NCI-H1436 (cell line): ENCODE measurements at places on chromosomes 2 and 18.

GRCh38 chr18:2049986-2050385 lies 521.3 kb downstream of the METTL4 start:
- DNase-seq, result no peak

- DNase-seq, result no peak
These were observed 324.5 kb upstream of the EPHA4 start for GRCh38 chr2:221896505-221897151.

- no peak for DNase-seq
These were observed 61.0 kb upstream of the EPB41L3 start for GRCh38 chr18:5604778-5605177.

DNA sequence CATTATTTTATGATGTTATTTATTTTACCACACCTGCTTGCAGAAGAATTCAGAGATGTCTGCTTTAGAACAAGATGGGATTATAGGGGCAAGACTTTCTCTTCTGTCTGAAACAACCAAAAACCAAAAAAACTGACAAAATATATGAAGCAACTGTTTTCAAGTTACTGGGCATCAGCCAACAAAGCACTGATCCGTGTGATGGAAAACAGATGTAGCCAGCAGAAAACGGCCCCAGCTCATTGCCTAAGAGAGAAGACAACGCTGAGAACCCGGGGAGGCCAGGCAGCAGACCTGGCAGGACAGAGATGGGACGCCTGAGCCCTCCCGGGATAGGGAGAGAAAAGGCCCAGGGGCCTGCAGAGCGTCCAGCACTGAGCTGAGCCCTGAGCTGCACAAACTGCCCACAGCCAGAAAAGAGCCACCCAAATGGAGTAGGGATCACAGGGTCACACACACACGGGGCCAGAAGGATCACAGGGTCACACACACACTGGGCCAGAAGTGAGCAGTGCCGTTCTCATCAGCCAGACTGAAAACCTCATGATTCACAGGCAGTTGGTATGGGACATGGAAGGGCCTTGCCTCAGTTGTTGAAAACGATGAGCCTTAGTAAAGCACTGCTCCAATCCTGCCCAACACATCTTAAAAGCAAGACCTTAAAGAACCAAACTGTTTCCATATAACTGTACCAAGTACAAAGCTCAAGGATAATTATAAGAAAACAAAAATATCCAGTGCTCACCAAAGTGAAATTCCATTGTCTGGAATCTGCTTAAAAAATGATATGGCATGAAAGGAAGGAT lies 12.1 kb downstream of the PXDN start:
- no peak for DNase-seq

DNA sequence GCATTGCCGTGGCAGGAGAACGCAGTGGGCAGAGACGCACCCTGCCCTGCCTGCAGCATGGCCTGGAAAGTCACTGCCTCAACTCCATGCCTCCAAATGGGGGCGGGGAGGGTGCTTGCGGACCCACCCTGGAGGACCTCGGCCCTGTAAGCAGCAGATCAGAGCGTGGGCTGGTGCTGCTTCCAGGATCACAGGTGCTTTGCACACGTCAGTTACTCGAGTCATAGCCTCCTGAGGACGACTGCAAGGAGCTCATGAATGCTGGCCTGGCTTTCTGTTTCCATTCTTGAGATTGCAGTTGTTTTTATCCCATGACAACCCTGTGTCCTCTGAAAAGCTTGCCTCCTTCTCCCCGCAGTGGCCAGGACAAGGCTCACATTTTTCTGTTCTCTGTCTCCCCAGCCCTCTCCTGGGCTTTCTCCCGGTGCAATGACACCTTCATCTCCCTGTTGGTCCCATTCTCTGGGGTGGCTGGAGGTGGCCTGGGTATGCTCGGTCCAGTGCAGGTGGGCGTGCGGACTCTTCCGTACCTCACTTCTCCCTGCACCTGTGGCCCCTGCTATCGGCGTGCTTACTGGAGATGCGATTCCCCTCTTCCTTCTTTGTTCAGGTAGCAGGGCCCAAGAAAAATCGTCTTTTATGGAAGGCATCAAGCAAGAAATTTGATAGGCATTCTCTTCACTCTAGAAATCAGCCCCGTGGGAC lies 208.0 kb downstream of the GBX2 start:
- DNase-seq, result no peak

DNA sequence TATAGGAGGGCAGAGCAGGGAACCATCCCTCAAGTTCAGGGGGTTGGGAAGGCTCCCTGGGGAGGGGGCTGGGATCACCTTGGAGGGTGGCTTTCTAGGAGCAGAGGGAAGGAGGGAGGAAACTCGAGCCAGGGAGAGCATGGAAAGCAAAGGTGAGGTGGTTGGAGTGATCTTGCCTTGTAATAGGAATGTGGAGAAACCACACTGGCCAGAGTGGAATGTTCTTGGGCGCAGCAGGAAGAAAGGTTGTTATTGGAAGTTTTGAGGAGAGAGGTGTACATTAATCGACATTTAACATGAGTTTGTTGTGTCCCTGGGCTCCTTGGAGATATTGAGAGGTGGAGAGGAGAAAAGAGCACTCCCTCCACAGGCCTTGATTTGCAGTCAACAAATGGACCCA lies 272.2 kb downstream of the PRKCE start:
- no peak for DNase-seq

DNA sequence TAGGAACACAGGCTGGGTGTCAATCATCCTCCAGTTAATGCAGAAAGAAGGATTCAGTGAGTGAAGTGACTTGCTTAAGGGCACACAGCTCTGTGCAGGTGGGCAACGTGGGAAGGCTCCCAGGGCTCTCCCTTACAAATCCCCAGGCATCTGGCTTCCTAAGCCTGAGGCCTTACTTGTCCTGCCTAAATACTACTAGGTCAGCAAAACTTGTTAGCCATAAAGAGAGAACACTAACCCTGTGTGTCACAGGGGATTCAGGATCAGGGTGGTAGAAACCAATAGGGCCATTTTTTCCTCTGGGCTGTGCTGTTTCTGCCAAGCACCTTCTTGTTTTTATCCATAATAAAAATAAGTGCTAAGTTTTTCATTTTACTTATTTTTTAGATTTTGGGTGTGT lies 55.0 kb downstream of the GATA6 start:
- no peak for DNase-seq

DNA sequence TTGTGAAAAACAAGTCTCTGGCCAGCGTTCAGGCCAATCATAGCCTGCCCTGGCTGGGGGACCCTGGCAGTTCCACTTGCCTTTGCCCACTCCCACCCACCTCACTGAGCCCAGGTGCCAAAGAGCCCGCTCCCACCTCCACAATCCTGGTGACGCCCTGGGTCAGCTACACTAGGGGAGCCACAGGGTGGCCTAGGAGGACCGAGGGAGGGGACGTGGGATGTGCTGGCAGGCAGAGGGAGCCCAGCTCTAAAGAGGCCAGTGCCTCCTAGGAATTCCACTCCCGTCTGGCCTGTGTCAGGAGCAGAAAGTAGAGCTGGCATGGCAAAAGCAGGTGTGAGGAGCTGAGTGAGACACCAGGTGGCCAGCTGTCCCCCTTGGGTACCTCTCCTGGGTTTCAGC lies 49.3 kb downstream of the TNS1 start:
- no peak for DNase-seq

DNA sequence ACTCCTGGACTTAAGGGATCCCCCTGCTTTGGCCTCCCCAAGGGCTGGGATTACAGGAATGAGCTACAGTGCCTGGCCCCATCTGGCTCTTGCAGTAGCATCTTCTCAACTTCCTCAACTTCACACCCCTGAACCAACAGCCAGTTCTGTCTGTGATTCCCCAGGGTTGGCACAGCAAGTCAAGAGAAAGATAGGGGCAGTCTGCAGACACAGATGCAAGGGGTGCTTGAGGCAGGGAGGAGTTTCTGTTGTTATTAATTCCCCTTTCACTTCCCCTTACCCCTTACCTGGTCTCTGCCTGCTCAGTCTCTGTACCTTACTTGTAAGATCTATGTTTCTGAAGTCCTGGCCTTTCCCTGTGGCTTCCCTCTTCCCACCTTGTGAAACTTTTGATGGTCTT lies 54.1 kb upstream of the MEX3C start:
- no peak for DNase-seq

- DNase-seq, result no peak
These were observed 22.1 kb upstream of the LONRF2 start for GRCh38 chr2:100344433-100344832.

DNA sequence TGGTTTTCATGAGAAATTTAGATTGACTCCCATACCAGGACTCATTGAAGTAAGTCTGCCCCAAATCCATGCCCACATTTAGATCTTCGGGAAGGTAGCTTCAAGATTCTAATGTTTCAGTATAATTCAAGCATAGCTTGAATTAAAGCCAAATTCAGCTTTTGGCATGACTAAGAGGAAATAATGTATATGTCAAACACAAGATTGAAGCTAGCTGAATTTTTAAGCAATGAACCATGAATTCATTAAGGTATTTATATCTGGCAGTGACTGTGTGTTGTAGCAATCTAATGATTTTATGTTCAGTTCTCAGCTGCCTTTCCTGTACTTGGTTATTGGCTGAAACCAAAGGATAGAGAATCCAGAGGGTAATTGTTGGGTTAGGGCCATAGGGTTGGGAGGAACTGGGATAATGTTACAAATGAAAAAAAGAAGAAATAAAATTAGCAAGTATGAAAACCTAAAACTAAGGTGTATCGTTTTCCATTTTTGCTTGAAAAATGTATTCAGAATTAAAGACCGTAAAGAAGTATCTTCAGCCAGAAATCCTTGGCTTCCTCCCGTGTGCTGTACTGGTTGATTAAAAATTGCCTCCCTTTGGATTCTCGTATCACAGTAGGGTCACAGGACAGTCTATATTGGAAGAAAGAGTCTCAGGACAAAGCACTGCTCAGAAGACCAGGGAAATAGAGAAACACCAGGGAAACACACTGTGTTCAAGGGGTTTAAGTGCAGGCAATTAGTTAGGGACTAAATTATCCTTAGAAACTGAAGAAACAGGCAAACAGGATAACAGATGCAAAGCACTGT lies 119.0 kb upstream of the FN1 start:
- DNase-seq, result no peak

- no peak for DNase-seq
These were observed 54.8 kb downstream of the HS6ST1 start for GRCh38 chr2:128263902-128264331.

GRCh38 chr2:10495988-10496313 lies 47.8 kb upstream of the ODC1 start:
- no peak for DNase-seq

DNA sequence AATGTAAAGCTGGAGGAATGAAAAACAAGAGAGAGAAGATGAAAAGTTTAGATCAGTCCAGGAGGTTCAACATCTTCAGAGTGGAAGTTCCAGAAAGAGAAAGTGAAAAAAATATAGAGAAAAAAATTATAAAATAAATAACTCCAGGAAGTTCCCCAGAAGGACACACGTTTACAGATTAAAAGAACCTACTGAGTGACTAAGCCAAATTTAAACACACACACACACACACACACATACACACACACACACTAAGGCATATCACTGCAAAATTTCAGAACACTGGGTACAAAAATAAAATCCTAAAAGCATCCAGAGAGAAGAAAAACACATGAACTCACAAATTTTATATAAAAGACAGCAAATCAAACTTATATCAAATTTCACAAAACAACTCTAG lies 85.9 kb upstream of the PMAIP1 start:
- DNase-seq, result no peak

DNA sequence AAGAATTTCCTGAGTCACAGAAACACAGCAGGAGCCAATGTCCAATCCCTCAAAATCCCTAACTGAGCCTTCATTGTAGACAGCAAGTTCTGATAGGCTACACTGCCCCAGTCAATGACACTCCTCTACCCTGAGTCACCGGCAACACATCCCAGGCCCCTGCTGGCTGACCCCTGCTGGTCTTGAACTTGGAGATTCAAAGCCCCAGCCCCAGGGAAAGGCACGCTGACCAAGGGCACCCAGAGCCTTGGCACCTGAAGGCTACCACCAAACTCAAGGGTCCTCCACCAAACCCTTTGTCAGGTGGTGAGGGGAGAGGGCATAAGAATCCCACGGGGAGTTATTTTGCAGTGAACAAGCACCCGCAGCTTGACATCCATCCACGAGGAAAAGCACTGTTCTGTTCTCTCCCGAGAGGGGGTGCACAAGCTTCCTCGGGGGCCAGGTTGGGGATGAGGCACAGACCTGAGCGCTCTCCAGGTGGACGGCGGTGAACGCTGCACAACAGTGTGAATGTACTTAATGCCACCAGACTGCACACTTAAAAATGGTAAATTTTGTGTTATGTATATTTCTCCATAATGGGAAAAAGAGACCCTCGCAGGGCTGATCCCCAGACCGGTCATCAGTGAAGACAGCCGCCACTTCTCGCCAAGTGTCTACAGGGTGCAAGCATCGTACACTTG lies 46.9 kb downstream of the TFCP2L1 start:
- no peak for DNase-seq

GRCh38 chr18:76446321-76447257 lies 48.5 kb downstream of the ZNF516 start:
- no peak for DNase-seq

DNA sequence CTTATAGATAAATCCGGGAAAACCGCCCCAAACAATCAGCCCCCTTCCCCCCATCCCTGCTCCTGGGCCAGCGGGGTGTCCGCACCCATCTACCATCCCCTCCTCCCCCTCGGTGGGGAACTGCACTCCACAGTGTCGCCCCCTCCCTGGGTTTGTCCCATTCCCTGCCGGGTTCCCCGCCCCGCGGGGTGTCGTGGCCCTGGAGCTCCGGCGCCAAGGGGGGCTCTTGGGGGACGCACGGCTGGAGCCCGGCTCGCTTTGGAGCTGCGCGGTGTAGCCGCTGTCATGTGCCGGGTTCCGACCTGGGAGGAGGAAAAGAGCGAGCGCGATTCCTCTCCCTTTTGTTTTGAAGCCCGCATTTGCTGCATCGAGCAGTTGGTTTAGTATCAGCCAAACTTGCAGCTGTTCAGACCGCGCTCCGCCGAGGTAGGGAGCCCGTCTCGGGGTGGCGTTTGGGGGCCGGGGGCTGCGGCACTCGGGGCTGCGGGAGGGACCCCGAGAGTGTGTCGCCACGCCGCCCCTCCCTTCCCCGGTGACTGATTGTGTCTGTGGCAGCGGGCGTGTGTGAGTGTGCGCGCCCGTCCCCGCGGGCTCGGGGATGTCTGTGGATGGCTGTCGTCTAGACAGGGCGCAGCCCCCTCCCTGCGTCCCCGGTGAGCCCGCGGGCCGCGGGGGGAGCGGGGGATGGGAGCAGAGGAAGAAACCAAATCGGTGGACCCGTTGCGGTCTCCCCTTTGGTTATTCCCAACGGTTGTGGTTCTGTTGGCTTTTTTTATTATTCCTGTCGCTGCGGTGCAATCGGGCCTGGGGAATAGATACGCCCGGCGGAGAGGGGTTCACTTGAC lies 797 bp downstream of the CTIF start:
- no peak for DNase-seq

- no peak for DNase-seq
These were observed 87.2 kb upstream of the ZFP36L2 start for GRCh38 chr2:43313642-43314017.

- DNase-seq, result no peak
These were observed 1.0 kb upstream of the ANKRD62 start for GRCh38 chr18:12092398-12093229.

- no peak for DNase-seq
These were observed 96.0 kb upstream of the ALKAL2 start for GRCh38 chr2:383888-384287.
